ENCODE measurements at places on chromosomes 7 and 10. TPM values are rescaled to one million over a fixed set of nuclear protein-coding genes. Genes with fewer than 3 reads are reported as not detected.

Gene SEMA4G
- total RNA-seq = 14.8 TPM

Gene RELN
- 52.6 TPM for total RNA-seq

Gene AKR1E2
- 25.6 TPM for total RNA-seq

Gene CALY
- total RNA-seq = 13.3 TPM

Gene ATOH7
- total RNA-seq = 0.49 TPM

Gene PLEKHA8
- total RNA-seq = 24.3 TPM

Gene SFXN2
- 3.4 TPM for total RNA-seq

Gene CNNM2
- 9.6 TPM for total RNA-seq

Gene PAPOLB
- total RNA-seq = 0.74 TPM

All from temporal lobe (tissue), 4 donors.